ENCODE measurements at places on chromosomes 11 and 22. TPM values are rescaled to one million over a fixed set of nuclear protein-coding genes. Genes with fewer than 3 reads are reported as not detected.

DNA sequence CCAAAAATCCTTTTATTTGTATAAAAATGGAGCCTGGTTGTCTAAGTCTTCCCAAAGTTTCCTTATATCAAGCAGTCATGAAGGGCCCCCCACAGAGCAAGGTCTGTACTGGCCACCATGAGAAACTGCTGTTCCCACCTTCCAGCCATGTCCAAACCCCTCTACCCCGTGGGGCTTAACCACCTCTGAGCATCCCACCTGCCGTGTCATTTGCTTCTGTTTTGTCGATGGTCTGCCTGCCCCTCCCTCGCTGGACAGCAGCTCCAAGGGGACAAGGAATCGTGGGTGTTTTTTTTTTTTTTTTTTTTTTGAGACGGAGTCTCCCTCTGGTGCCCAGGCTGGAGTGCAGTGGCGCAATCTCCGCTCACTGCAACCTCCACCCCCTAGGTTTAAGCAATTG is 11.1 kb upstream of the ANO1 start:
- DNase-seq: no peak

BRSK2 gene
- polyA plus RNA-seq: 1.1 TPM

GRCh38 chr11:132093536-132094259 is 723.3 kb downstream of the NTM start:
- DNase-seq: no peak

DNA sequence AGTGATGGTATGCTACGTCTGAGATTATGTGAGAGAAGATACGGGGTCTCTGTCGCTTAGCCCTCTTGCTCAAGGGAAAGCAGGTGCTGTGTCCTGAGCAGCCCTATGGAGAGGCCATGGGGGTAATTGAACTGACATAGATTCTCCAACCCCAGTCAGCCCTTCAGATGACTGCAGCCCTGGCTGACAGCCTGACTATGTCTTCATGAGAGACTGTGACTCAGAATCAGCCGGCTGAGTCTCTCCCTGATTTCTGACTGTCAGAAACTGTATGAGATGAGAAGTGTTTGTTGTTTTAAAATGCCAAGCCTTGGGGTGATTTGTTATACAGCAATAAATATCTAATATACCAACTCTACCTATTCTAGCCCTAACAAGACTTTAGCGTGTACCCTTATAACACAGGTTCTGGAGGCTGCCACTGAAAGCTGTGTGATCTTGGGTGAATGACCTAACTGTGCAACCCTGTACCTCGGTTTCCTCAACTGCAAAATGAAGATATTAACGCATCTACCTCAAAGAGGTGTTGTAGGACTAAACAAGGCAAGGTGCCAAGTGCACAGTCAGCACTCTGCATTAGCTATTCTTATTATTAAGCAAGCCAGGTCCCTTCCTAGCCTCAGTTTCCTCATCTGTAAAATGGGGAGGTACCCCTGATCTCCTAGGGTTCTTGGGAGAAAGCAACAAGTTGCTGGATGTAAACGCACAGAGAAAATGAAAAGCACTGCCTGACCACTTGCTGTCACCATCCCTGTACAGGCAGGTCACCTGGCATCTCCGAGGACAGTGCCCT is 24.9 kb downstream of the SLC43A1 start:
- no peak for DNase-seq

DNA sequence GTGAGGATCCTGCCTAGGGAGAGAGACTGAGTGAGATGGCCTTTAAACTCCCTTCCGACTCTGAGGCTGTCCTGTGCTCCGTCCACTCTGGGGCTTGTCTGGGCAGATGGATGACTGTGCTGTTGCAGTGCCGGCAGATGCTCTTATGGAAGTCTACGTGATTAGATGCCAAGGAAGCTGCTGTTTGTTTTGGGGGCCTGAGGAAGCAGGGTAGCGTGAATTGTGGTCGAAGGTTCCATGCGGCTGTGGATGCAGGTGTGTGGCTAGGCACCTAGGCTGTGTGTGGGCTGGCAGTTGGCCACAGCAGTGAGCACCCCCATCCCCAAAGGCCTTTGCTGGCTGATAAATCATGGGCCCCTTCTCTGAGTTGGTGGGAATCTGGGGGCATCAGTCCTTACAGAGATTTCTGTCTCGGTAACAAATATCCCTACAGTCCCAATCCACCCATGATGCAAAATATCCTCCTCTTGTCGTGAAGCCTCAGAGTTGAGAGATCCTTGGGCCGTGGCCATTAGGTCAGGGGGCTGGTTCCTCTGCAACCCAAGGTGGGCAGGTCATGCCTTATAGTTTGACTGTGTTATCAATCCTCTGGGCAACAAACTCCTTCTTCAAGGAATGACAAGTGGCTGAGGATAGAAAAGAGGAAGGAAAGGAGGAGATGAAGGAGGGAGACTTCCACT is 31.2 kb downstream of the AMPD3 start:
- no peak for DNase-seq

DNA sequence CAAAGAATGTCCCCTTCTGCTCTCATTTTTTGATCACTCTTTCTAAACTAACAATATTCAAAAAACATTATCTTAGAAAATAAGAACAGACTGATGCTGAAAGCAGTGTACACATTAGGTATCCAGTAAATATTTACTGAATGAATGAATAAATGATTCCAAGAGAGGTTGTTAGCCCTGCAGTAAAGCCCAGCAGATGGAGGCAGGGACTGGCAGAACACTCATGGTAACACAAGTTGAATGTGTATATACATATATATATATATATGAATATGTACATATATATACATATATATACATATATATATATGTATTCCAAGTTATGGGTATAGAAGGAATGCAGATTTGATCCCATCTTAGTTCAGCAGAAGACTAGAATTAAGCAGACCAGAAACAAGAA is 546.3 kb downstream of the RAB38 start:
- DNase-seq: no peak

TEF gene
- 28.4 TPM for polyA plus RNA-seq

DNA sequence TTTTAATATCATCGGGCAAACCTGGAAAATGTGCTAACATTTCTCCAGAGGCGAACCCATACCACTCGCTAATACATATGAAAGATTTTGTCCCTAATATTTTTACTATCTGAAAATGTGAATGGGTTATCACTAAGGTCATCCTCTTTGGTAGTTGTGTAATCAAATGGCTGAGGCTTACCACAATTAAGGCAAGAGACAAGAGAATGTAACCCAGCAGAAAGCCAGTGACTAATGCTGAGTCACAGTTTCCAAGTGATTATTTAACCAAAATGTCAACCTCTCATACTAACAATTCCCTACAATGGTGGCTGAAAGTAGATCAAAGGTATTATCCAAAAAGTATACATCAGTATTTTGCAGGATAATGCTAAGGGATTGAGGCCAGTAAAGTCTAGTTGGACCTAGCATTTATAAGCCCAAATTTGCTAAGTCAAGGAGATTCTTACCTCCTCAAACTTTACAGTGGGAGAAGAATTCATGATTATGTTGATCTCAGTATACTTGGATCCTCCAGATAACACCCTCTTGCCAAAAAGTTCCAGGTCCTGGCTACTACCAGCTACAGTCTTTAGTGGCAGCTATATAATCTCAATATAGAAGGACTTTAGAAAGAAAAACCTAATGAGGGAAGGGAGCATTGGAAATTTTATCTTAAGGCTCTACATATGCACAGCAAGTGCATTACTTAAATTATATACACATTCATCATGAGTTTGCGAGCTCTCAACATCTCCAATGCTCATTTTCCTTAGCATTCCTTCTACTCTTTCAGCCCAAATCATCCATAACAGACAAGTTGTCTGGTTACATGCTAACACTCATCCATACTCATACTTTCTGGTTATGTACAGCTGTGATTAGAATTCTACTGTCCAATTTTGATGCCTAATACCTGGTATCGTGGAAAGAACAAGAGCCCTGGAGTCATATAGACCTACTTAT is 25.4 kb downstream of the SIK3 start:
- DNase-seq: no peak

GRCh38 chr11:22733475-22734248 is 67.3 kb downstream of the GAS2 start:
- DNase-seq: no peak

- no peak for DNase-seq
These were observed 2.3 kb downstream of the GAB2 start for GRCh38 chr11:78415338-78415737.

DNA sequence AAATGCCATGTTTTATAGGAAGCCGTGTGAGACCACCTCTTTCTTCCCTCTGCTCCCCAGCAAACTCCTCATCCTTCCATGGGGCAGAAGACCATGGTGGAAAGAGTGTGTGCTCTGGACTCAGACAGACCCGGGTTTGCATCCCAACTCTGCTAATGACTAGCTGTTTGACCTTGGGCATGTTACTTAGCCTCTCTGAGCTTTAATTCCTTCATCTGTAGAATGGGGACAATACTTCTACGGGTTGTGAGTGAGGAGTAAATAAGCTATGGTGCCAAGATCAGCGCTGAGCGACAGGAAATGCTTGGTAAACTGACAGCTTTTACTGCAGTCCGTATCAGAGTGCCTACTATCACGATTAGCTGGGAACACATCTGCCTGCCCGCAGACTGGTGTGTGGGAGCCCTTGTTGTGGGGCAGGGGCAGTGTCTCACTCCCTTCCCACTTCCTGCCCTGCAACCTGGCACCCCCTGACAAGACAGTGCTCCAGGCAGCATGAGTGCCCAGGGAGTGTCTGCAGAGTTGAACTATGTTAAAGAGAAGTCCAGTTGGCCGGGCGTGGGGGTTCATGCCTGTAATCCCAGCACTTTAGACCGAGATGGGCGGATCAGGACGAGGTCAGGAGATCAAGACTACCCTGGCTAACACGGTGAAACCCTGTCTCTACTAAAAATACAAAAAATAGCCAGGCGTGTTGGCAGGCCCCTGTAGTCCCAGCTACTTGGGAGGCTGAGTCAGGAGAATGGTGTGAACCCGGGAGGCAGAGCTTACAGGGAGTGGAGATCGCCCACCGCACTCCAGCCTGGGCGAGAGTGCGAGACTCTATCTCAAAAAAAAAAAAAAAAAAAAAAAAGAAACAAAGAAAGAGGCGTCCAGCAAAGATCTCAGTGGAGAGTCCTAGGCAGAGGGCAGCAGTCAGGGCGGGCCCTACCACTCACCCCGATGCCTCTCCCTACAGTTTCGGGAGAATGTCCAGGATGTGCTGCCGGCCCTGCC is 2.2 kb downstream of the SEC14L2 start:
- DNase-seq: no peak

DNA sequence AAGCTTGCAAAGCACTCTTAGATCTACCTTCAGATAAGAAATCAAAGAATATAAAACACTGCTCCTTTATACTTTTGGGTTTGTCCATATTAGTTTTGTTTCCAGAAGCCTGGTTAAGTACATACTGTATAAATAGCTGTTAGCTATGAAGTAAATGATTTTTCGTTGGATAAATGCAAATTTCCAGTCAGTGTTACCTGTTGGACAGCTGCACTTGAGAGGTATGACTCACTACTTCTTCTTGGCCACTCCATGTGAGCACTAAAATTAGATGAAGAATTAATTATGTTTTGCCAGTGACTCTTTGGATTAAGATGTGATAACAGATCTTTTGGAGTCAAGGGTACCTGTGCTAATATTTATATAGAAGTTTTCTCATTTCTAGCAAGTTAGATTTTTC is 9.5 kb upstream of the TSG101 start:
- DNase-seq: no peak
